Activated naive CD4-positive, alpha-beta T cell treated with Interleukin-2 at 50 U/mL for 16 hours (primary cell): ENCODE measurements at places on chromosomes 13 and 19.

- no peak for DNase-seq
Observed at GRCh38 chr19:9935506-9936325, 599 bp downstream of the OLFM2 start.

GRCh38 chr13:97434397-97435201 is 630 bp downstream of the RAP2A start:
- peak; percentile 37 for DNase-seq

DNA sequence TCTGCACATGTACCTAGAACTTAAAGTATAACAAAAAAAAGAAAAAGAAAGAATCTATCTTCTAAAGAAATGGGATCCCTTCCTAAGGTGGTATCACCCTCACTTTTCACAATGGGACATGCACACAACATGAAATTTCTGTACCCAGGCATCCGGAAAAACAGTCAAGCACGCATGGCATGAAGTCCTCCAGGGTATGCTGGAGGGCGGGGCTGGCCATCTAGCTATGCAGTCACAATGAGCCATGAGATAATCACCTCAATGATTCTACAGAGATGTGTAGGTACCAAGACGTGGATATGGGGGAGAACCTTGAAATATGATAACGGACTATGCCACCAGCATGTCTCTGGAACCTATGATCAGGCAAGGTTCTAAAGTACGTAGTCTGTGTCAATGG is 69.8 kb downstream of the CCDC70 start:
- no peak for DNase-seq

DNA sequence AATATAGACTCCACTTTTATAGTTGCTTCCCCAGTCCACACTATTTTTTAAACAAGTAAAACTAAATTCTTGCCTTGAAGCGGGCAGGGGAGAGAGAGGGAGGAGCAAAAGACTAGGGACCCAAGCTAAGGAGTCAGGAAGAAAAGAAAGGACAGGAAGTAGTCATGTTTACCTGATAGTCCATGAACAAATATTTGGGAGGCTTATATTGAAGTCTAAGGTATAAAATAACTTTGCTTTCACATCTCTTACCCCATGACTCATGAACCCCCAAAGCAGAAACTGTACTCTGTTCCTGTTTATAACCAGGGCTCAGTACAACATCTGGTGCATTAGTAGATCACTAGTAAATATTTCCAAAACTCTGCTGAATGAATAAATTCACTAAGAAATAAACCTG is 67.3 kb downstream of the ZAR1L start:
- no peak for DNase-seq

GRCh38 chr13:48155848-48156247 is 60.9 kb upstream of the MED4 start:
- no peak for DNase-seq

- DNase-seq = no peak
Observed at GRCh38 chr13:84606616-84607015, 724.3 kb upstream of the SLITRK1 start.

GRCh38 chr13:50037788-50038187 is 22.5 kb downstream of the KCNRG start:
- no peak for DNase-seq

DNA sequence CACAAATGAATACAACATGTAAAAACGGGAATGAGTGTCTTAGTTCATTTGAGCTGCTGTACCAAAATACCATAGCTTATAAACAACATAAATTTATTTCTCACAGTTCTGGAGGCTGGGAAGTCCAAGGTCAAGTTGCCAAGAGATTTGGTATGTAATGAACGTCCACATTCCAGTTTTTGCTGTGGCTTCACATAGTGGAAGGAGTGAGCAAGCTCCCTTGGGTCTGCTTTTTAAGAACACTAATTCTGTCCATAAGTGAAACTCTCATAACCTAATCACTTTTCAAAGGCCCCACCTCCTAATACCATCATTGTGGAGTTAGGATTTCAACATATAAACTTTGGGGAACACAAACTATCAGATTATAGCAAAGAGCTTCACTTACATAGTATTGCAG is 1189.6 kb downstream of the PCDH9 start:
- DNase-seq = no peak

GRCh38 chr13:110799246-110800236 is 86.0 kb downstream of the ING1 start:
- no peak for DNase-seq

- no peak for DNase-seq
Observed at GRCh38 chr19:4986471-4986891, 17.6 kb downstream of the KDM4B start.

DNA sequence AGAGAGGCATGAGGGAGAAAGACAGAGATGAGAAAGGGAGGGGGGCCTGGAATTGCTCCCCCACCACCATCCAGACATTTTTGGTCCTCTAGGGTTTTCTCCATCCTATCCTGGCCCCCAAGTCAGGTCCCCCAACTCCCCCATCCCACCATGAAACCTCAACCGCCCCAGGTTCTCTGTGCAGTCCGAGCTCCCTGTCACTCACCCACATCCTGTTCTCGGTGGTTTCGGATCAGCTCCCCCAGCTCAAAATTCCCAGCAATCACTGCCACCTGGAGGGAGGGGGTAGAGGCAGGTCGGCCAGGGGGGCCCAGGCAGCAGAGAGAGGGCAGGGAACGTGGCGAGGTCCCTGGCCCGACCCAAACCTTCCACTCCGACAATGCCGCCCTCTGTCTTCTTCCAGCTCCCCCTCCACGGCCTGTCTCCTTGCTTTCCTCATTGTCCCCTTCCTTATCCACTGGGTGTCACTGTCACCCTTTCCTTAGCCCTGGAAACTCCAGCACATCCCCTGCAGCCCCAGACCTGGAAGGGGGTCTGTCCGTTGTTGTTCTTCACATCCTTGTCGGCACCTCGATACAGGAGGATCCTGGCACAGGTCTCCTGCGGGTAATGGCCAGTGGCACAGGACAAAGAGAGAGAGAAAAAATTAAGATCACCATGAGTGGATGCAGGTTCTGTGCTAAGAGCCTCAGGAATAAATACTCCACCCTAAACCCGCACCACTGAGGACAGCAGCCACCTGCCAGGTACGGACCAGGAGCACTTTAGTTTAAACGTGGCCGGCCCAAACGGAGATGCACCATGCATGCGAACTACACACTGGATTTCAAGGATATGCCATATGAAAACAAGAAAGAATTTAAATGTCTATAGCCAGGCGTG is 15.4 kb downstream of the SHANK1 start:
- no peak for DNase-seq

GRCh38 chr13:44273991-44274770 is 99.4 kb upstream of the SERP2 start:
- DNase-seq = no peak

GRCh38 chr19:58054901-58055874 is 3.9 kb upstream of the ZNF135 start:
- no peak for DNase-seq

DNA sequence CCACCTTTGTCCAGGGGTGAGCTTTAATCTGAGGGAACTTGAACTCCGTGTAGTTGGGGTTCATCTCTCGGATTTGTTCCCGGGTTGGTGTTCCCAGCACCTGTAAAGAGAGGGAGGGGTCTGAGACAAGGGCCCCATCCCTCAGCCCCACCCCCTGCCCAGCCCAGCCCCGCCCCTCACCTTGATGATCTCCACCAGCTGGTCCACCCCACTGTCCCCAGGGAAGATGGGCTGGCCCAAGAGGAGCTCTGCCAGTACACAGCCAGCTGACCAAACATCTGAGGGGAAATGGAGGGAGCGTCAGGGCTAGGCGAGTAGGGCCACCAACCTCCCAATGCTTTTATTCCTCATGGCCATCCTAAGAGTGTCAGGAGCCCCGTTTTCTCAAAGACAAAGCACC is 9.3 kb downstream of the GSK3A start:
- DNase-seq = no peak

DNA sequence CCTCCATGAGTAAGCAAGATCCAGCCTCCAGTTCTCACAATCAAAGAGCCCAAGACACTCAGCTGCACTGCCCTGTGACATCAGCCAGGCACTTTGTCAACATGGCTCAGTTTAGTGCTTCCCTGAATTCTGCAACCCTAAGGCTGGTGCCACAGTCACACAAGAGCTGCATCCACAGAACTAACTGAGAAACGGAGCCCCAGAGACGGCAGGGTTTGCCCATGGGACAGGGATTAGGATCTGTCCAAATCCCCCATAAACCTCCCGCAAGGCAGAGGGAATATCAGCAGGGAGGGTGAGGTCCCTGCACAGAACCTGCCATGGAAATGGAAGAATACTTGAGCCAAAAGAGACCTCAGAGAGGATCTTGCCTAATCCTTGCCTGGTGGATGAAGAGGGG is 70.4 kb upstream of the UQCRFS1 start:
- DNase-seq = no peak

DNA sequence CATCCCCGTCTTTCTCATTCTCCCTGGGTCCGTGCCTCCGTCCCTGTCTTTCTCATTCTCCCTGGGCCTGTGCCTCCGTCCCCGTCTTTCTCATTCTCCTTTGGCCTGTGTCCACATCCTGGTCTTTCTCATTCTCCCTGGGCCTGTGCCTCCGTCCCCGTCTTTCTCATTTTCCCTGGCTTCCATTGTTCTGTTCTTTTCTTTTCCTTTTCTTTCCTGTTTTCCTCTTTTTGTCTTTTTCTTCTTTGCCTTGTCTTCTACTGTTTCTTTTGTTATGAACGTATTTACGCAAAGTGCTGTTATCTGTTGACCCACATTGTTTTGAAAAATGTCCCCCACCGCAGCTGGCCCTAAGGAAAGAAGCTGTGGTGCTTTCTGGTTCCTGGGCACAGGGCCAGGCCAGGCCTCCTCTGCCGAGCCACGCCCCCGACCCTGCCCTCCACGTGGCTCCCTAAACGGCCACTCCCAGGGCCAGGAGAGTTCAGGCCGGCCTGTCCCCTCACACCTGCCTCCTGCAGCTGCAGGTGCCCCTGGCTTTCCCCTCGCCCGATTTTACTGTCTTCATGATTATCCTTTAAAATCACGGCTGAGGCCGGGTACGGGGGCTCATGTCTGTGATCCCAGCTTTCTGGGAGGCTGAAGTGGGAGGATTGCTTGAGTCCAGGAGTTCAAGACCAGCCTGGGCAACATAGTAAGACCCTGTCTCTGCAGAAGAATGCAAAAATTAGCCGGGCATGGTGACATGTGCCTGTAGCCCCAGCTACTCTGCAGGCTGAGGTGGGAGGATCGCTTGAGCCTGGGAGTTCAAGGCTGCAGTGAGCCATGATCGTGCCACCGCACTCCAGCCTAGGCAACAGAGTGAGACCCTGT is 14.0 kb upstream of the TMPRSS9 start:
- DNase-seq = no peak

- DNase-seq = no peak
Observed at GRCh38 chr19:18221815-18222725, 4.2 kb downstream of the PDE4C start.

- no peak for DNase-seq
Observed at GRCh38 chr13:110015253-110015652, 228.9 kb upstream of the IRS2 start.

GRCh38 chr19:18069383-18069782 is 17.4 kb downstream of the IL12RB1 start:
- no peak for DNase-seq

- no peak for DNase-seq
Observed at GRCh38 chr13:111396457-111396856, 76.0 kb downstream of the TEX29 start.

- DNase-seq = peak; percentile 96
Observed at GRCh38 chr19:38335949-38336637, 463 bp downstream of the CATSPERG start.

- no peak for DNase-seq
Observed at GRCh38 chr13:20431687-20432384, 93.8 kb downstream of the CRYL1 start.

GRCh38 chr19:49216071-49216470 is 58.5 kb downstream of the TRPM4 start:
- DNase-seq = no peak

DNA sequence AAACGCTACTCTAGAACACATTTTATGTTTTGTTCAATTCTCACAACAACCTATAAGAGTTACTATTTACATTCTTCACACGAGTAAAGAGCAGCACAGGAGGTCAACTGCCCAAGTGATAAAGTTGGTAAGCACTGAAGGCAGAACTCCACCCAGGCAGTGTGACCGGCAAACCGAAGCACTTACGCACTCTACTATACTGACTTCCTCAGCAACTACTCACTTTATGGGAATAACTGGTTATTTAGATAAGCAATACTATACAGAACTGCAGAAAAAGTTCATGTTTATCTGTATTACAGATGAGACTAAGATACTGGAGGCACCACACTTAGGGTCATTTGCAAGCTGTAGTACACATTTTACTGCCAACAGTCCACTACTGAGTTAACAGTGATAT is 28.8 kb downstream of the FOXO1 start:
- DNase-seq = no peak

GRCh38 chr13:43572656-43573360 is 214.0 kb downstream of the ENOX1 start:
- DNase-seq = no peak

- no peak for DNase-seq
Observed at GRCh38 chr19:13044231-13044836, 49.1 kb downstream of the NFIX start.

- no peak for DNase-seq
Observed at GRCh38 chr19:9362905-9363304, at the start of gene ZNF177. ZNF177 (plus strand) TSS chr19:9363013; CDS start chr19:9378312, 15,299 bp downstream.

GRCh38 chr13:66759919-66760318 is 470.2 kb downstream of the PCDH9 start:
- DNase-seq = no peak

DNA sequence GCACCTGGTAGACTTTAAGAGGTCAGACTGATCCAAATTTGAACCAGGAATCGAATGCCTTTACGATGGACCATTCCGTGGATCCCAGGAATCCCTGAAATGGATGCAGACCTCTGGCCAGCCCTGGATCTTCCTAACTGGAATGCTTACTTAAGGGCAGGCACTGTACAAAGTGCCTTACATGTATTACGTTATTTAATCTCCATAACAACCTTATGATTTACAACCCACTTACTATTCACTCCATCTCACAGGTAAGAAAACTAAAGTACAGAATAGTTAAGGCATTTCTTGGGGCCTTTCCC is 93.6 kb downstream of the HSPH1 start:
- no peak for DNase-seq

GRCh38 chr13:28392428-28392827 is 102.5 kb downstream of the FLT1 start:
- no peak for DNase-seq

DNA sequence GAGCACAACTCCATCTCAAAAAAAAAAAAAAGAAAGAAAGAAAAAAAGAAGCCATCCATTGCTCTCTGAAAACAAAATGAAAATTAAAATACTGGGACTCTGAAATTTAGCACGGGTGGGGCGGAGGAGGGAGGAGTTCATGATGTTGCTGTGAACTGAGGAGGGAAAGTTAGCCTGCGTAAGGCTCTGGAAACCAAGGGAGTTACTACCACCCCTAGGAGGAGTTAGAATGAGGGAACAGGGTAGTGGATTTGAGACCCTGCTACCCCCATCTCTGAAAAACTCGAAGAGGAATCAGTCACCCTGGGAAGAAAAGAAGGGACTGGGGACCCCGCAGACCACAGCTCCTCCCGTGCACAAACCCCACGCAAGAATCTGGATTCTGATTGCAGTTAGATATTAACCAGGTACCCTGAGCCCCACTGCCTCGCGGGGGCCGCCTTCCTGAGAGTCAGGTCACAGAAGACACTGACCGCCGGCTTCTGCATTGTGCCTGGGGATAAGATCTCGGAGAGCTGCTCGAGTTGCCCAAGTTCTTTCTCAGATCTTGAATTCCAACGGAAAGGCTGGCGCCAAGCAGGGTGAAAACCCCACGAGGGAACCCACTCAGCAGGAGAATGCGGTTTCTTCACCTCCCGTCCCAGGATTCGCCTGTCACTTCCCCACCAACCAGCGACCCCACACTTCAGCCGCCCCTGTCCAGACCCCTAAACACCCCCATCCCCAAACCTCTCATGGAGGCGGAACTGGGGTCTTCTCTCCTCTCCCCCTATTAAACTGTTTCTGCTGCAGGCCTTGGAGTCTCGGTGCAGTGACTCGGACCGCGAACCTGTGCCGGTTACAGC is 870 bp downstream of the ZNF442 start:
- peak; percentile 1 for DNase-seq
